ENCODE measurements at places on chromosomes 4 and X. TPM values are rescaled to one million over a fixed set of nuclear protein-coding genes. Genes with fewer than 3 reads are reported as not detected.

Gene IL1RAPL1
- 0.18 TPM for total RNA-seq

Gene TLL1
- 48.0 TPM for total RNA-seq

Gene BMP2K
- total RNA-seq: 270 TPM

Gene PWWP3B
- 0.21 TPM for total RNA-seq

Gene HOPX
- 4.2 TPM for total RNA-seq

Gene MAGEB6
- not detected for total RNA-seq

Gene AFF2
- 9.3 TPM for total RNA-seq

Gene TMEM271
- total RNA-seq: not detected

Gene MAGEA1
- total RNA-seq: not detected

Gene PGRMC1
- total RNA-seq: 153 TPM

Gene TMEM154
- total RNA-seq: 6.7 TPM

Gene PALLD
- total RNA-seq: 16.4 TPM

Gene GAB3
- total RNA-seq: 0.90 TPM

Gene MAP7D2
- total RNA-seq: 2.7 TPM

Gene CACNA1F
- 0.59 TPM for total RNA-seq

Gene MSANTD1
- total RNA-seq: 0.97 TPM

Gene PDLIM5
- 83.5 TPM for total RNA-seq

Gene DCAF4L1
- 0.44 TPM for total RNA-seq

Gene CORIN
- total RNA-seq: 0.51 TPM

Gene ARX
- not detected for total RNA-seq

Gene SATL1
- 0.15 TPM for total RNA-seq

Gene FGF13
- 42.6 TPM for total RNA-seq

Gene TMEM144
- total RNA-seq: 5.7 TPM

Gene PRSS12
- 0.77 TPM for total RNA-seq

Gene DMD
- total RNA-seq: 5.5 TPM

Data from endothelial cell (in vitro differentiated cells).